ENCODE measurements at places on chromosomes 2 and 18.

DNA sequence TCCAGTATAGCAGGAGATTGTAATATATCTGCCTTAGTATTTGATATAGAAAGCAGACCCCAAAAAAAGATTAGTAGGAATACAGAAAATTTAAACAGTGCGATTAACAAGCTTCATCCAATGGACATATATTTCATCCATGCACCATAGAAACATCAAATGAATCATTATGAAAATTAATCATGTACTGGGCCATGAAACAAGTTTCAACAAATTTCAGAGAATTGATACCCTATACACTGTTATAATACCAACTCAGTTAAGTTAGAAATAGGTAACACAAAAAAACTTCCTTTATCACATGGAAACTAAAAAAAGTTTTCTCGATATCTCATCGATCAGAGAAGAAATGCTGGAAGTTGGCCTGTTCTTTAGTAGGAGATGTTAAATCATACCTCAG, 192.1 kb upstream of the STON1 start:
- DNase-seq, result no peak

DNA sequence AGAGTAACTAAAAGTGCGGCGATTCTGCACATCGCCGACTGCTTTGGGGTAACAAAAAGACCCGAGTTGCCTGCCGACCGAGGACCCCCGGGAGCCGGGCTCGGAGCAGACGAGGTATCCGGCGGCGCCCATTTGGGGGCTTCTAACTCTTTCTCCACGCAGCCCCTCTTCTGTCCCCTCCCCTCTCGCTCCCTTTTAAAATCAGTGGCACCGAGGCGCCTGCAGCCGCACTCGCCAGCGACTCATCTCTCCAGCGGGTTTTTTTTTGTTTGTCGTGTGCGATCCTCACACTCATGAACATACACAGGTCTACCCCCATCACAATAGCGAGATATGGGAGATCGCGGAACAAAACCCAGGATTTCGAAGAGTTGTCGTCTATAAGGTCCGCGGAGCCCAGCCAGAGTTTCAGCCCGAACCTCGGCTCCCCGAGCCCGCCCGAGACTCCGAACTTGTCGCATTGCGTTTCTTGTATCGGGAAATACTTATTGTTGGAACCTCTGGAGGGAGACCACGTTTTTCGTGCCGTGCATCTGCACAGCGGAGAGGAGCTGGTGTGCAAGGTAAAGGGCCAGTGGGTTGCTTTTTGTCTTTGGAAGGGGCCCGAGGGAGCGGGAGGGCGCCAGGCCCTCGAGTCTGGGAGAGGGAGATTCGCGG, 1.4 kb downstream of the TRIB2 start:
- no peak for DNase-seq

- DNase-seq, result no peak
Measured at GRCh38 chr18:55390898-55391297, 197.1 kb downstream of the TCF4 start.

DNA sequence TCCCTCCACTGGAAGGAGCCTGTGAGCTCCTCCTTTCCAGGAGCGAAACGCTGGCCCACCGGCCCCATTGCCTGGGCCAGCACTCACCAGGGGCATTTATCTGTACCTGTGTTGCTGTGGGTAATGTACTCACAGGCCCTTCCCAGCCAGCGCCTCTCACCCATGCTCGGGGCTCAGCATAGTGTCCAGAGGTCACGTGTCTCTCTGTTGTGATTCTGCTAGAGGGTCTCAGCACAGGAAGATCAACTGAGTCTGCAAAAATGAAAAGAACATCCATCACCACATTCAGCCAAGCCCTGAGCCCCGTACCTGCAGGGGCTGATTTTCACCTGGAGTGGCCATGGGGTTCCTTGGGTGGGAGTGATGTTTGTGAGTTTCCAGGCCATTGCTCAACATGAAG, 103.1 kb upstream of the TPO start:
- no peak for DNase-seq

DNA sequence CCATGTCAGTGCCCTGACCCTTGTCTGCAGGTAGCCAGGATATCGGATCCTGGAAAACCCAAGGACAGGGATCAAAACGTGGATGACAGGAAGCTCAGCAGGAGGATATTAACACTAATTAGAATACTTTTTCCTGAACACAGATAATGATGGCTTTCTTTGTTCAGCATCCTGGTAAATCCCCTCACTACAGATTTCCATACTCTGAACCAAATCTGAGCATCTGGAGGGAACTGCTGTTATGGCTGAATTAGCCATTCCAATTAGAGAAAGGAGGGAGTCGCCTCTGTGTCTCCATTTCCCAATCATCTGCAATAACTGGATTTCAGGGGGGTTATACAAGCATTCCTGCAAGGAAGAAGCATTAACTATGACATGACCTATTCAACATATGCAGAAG, 24.4 kb downstream of the CXCR4 start:
- no peak for DNase-seq

DNA sequence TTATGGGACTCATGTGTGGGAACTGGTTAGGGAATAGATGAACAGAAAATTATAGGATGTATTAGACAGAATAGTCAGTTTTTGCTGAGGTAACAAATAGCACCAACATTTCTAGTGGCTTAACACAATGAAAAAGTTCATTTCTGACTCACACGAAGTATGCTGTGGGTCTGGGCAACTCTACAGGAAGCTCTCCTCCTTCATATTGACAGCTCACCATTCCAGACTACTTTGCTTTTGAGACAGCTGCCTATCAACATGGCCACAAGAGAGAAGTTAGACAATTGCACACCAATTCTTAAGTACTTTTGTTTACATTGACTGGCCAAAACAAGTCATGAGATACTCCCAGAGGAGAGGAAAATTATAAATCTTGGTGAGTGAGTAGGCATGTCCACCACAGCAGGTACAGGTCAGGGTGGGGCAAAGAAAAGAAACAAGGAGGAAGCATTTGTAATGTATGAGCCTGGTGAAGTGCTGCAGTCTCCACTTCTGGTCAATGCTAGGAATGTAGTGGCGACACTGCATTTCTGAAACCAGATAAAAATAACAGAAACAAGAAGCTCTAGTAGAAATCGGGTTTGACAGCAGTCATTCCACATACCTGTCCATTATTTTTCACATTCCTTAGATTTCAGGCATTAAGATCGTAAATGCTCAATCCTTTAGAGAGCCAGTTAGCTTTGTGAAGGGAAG, 141.6 kb downstream of the ICOS start:
- no peak for DNase-seq

GRCh38 chr18:27184115-27185024, 738 bp downstream of the CHST9 start:
- DNase-seq, result no peak

DNA sequence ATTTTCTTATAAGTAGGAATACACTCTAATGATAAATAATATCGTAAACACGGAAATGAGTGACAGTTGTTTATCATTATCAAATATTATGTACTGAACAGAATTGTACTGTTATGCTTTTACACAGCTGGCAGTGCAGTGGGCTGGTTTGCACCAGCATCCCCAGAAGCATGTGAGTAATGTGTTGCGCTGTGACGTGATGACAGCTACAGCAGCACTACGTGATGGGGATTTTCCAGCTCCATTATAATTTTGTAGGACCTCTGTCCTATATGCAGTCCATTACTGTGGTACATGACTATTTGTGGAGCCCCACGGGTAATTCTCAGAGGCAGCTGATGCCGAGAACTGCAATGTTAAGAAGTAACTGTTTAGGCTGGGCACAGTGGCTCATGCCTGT, 77.3 kb upstream of the ATG16L1 start:
- no peak for DNase-seq

DNA sequence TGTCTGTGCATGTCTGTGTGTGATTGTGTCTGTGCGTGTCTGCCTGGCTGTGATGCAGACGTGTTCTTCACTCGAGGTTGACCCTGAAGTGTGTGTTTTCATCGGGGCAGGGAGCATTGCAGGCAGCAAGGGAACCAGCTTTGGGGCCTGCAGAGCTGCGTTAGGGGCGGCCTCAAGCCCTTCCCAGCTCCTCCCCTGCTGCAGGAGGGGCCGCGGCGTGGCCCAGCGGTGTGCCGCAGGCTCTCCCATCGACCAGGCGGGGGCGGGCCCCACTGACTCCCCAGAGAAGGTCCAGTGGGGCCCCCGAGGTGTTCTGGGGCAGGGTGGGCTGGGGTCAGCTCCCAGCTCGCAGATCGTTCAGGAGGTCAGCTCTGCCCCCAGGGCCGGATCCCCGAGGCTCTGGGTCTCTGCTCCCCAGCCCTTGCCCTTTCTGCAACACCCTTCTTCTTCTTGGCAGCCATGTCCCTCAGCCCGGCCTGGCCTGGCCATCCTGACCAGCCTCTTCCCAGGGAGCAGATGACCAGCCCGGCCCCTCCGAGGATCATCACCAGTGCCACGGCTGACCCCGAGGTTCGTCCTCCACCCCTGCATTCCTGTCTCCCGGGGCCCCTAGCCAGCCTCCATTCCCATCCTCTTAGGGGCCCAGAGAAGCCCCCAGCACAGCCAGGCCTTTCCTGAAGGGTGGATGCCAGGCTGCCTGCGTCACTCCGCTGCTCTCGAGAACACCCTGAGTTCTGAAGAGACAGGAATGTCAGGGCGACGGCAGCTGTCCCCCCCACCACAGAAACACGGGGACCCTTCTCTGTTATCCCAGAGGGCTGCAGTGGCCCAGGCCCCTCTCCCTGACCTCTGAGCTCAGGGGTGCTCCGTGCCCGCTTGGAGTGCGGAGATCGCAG, 11.1 kb upstream of the KLHL30 start:
- no peak for DNase-seq

GRCh38 chr2:73963385-73964120, 21.2 kb upstream of the TET3 start:
- no peak for DNase-seq

DNA sequence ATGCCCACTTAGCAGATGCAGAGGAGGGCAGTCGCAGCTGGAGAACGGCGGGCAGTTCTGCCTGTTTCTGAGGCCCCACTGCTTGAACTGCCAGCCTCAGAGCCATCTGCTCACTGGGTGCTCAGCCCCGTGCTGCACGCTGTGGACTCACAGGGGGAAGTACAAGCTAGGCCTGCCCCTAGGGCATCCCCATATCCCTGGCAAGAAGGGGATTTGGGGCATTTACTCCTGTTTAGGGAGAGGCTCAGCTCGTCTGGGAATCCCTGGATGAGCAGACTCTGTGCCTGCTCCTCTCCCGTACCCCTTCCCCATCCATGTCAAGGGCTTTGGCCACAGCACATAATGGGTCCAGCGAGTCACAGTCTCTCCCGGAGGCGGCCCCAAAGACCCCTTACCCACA, 169.8 kb upstream of the PKDCC start:
- no peak for DNase-seq

GRCh38 chr2:226031647-226032501, 632.4 kb downstream of the NYAP2 start:
- DNase-seq, result no peak

DNA sequence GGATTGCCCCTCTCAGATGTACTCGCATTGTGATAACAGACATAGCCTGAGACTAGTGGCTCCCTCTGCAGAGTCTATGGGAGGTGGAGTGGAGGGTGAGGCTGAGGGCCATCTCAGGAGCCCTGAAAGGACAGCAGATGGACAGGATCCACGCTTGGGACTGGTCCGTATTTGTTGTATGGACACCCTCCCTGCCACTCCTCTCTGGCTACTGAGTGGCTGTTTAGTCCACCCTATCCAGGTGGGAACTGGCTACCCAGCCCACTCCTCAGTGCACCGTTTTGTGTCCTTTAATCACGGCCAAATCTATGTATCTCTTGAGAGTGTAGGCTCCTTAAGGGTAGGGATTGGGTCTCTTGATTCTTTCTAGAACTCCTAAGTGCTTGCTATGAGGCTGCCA, 4.5 kb upstream of the GLI2 start:
- no peak for DNase-seq

DNA sequence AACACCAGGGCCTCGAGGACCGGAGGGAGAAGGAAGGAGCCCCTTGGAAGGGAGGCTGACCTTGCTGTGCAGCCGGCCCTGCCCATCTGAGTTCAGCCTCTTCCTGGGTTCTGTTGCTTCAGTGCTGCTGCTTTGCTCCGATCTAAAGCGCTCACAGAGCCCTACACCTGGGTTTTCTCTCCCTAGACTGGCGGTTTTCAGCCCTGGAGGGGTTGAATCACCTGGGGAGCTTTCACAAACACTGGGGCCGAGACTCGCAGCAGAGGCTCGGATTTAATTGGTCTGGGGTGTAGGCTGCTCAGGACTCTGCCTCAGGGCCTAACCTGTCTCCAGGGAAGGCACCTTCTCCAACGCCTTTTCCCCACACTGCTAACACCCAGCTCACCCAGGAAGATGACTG, 40.9 kb upstream of the SMAD7 start:
- no peak for DNase-seq

DNA sequence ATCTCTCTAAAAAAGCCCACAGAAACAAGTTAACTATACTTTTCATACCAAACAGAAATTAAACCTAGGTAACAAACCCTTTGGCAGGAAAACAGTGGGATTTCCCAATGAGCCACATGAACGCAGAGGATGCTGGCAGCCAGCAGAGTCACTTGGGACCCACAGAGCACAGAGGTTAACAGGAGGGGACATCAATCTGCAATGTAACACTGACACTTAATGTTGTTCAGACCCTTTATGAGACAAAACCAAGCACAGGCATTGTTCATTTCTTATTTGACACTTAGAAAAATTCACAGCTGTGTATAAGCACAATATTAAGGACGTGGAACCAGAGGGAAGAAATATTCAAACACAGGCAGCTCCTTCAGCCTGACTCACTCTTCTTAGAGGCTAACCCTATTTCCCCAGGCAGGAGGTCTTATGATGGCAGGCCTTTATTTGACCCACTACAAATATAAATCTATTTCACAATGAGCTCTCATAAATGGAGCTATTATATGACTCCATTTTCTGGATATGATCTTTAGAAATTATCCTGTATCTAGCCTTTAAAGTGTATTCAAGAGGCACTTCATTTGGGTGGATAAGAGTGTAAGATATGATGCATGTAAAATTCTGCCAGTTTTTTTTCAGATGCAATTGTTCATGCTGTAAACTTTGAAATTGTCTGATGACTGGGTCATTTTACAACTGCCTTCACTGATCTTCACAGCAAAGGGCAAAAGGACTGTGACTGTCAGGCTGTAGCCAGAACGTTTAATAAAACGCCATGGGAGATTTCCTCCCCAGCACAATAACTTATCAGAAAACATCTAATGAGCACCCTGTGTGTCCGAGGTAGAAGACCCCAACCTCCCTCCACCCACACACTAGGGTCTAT, 132.8 kb upstream of the SATB2 start:
- no peak for DNase-seq
